ENCODE measurements at places on chromosomes 6 and 20. TPM values are rescaled to one million over a fixed set of nuclear protein-coding genes. Genes with fewer than 3 reads are reported as not detected.
A peak's percentile ranks its signal among the peaks of the same experiment; 100 is the strongest.

DNA sequence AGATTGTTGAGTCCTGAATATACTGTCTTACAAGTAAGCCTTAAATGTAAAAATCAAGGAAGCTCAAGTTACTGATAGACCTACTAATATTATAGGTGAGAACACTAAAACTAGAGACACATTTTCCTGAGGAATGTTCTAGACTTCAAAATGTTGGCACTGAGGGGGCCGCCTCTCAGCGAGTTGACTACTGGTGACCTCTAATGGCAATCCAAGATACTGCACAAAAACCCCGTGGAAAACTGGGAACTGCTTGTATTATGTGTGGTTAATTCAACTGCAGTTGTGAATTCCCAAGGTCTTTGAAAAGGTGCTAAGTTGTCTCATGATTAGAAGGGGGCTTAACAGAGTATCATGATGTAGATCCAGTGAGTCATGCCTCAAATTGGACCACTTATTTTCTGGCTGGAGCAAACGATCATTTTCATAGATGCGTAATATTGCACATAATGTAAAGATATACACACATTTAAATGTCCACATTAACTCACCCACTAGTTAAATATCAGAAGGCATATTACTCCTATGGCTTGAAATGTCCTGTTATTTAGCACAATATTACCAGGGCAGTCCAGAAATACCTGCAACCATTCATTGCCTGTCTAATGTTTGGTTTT, 336.2 kb downstream of the FOXA2 start:
- H3K27me3 ChIP-seq: no peaks in the 10 kb centered on the region
- no peak for DNase-seq
- H3K4me1 ChIP-seq: no peaks in the 10 kb centered on the region
- no peak overlapping the region for H3K4me3 ChIP-seq
- no peaks in the 10 kb centered on the region for H3K36me3 ChIP-seq

DNA sequence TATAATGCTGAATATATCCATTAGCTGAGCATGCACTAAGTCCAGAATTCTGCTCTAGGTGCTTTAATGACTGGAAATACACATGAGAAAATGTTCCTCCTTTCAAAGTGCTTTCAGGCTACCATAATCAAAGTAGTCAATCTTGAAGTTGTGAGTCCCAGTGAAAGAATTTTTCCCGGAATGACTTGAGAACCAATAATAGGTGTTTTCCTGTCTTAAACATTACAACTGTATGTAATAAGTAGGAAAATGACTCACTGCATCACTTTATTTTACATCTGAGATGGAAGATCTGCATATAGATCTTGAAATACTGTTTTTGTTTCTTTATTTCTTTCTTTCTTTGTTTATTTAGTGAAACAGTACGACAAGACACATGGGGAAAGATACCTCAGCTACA, 437.4 kb upstream of the JAG1 start:
- DNase-seq: peak; percentile 52
- no peak overlapping the region for H3K4me3 ChIP-seq
- H3K36me3 ChIP-seq: no peaks in the 10 kb centered on the region
- H3K27ac ChIP-seq: no peak overlapping the region

DNA sequence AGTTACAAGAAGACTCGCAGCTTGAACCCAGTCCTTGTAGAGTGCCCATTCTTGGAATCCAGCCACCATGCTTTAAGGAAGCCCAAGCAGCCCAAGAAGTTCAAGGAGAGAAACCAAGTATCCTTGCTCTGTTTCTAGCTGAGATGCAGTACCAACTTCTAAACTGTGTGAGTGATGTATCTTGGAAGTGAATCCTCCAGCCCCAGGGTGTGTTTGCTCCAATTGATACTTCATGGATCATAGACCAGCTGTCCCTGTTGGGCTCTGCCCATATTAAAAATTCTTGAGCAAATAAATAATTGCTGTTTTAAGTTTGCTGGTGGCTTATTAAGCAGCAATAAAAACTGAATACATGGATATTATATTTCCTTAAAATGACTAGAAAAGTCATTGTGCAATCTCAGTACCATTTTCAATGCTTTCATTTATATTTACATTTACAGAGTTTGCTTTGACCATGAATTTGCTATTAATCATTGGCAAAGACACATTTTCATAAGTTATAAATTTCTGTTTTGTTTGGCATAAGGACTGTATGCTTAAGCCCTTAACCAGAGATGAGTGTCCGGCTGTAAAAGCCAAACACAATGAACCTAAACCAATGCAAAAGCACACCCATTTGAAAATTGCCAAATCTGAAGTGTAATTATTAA, 9.2 kb downstream of the SPTLC3 start:
- peaks cover 8% of the 10 kb centered on the region for H3K4me1 ChIP-seq
- DNase-seq: no peak
- H3K27ac ChIP-seq: no peak overlapping the region
- no peaks in the 10 kb centered on the region for H3K27me3 ChIP-seq

GRCh38 chr6:63425493-63425892, 105.7 kb upstream of the LGSN start:
- H3K36me3 ChIP-seq: no peaks in the 10 kb centered on the region
- no peak overlapping the region for H3K4me3 ChIP-seq
- no peak for DNase-seq
- H3K27me3 ChIP-seq: no peaks in the 10 kb centered on the region
- no peaks in the 10 kb centered on the region for H3K4me1 ChIP-seq

- H3K4me1 ChIP-seq: no peaks in the 10 kb centered on the region
- H3K4me3 ChIP-seq: no peak overlapping the region
- no peak for DNase-seq
Observed at GRCh38 chr6:147677647-147678046, 169.2 kb downstream of the SAMD5 start.

GRCh38 chr20:40232273-40232672, 456.8 kb downstream of the MAFB start:
- DNase-seq: no peak
- no peak overlapping the region for H3K27ac ChIP-seq
- H3K4me1 ChIP-seq: no peaks in the 10 kb centered on the region
- no peaks in the 10 kb centered on the region for H3K36me3 ChIP-seq
- H3K4me3 ChIP-seq: no peak overlapping the region

GRCh38 chr6:115948751-115949150, 111.9 kb downstream of the FRK start:
- no peak overlapping the region for H3K4me3 ChIP-seq
- no peaks in the 10 kb centered on the region for H3K27me3 ChIP-seq
- no peak for DNase-seq

DNA sequence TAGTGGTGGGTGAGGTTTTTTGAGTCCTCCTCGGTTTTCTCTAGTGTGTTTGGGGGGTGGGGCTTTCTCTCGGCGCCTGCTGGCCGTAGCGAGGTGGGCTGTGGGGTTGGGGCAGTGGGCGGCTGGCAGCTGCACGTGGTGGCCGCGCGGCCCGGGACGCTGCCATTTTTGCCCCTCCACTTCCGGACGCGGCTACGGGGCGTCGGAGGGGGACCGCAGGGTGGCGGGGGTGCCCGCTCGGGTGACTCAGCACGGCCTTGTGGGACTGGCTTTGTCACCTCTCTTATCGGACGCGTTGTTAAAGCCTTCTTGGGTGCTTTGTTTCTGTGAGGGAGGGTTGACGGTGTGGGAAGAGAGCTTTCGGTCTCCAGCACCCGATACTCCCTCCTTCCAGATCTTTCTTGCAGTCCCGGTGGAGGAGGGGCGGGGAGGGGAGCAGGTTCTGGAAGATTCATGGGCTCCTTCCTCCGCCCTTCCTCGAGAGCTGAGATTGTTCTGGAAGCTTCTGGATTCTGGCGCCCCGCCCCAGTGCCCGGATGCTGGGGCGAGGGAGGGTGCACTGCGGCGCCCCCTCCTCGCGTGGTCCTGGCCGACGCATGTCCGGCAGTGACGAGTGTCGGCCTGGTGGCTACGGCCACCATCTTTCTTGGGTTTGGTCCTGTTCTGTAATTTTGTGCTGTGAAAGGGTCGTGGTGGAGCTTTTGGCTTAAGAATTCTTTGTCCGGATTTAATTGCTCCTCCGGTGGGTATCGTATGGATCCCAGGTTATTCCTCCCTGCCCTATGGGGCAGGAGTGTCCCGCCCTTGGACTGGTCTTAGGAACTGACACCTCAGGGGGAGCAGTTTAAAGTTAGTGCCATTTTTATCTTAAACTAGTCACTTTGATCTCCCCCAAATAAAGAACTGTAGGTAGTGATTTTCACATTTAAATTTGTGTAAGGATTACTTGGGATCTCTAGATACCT, 719 bp downstream of the HSP90AB1 start:
- H3K4me1 ChIP-seq: peaks cover 17% of the 10 kb centered on the region
- peaks cover 42% of the 10 kb centered on the region for H3K36me3 ChIP-seq
- no peaks in the 10 kb centered on the region for H3K27me3 ChIP-seq
- no peak for DNase-seq

EPPIN gene
- not detected for total RNA-seq

GRCh38 chr20:19539191-19539590, 218.9 kb upstream of the RIN2 start:
- H3K4me3 ChIP-seq: no peak overlapping the region
- no peak overlapping the region for H3K27ac ChIP-seq
- H3K27me3 ChIP-seq: no peaks in the 10 kb centered on the region

GRCh38 chr20:16178546-16179135, 394.6 kb downstream of the KIF16B start:
- no peak overlapping the region for H3K27ac ChIP-seq
- no peaks in the 10 kb centered on the region for H3K4me1 ChIP-seq
- no peak for DNase-seq

SAMD10 gene
- 4.3 TPM for total RNA-seq

DNA sequence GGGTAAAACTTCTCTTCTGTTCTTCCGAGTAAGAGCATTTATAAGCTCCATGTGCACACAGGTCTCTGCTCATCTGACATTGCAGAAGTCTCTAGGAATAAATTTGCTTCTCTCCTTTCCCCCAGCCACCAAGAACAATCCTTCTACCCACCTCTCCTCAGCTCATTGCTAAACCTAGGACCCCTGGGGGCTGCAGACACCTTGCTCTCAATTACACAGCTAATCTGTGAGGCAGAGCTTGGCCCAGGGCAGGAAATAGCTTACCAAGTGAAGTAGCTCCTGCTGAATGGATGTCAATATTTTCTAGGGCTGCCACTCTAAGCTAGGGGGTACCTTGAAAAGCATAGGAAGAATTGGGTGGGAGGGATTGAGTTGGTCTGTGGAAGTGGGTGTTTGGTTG, 44.0 kb downstream of the EIF2S2 start:
- no peak overlapping the region for H3K4me3 ChIP-seq
- peaks cover 10% of the 10 kb centered on the region for H3K4me1 ChIP-seq
- no peaks in the 10 kb centered on the region for H3K27me3 ChIP-seq
- H3K27ac ChIP-seq: no peak overlapping the region
- no peak for DNase-seq
- no peaks in the 10 kb centered on the region for H3K36me3 ChIP-seq

AGPAT1 gene
- 94.8 TPM for total RNA-seq

DNA sequence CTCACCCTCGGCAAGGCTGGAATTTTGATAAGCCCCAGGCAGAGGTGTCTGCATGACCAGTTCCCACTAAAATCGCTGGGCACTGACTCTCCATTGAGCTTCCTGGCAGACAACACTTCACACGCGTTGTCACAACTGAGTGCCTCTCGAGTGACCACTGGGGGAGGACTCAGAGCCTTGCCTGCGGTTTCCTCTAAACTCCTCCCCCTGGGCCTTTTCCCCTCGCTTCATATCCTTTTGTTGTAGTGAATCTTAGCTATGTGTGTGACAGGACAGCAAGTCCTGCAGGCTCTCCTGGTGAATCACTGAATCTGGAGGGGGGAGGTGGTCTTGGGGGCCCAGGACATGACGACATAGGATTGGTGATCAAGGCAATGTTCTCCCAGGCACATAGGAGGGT, 670.8 kb downstream of the PRKN start:
- no peak overlapping the region for H3K27ac ChIP-seq
- peak overlapping the region; percentile 8 for H3K4me3 ChIP-seq
- DNase-seq: peak; percentile 64
- no peaks in the 10 kb centered on the region for H3K36me3 ChIP-seq
- H3K27me3 ChIP-seq: no peaks in the 10 kb centered on the region

EDN3 gene
- total RNA-seq: not detected

EFCAB8 gene
- 0.41 TPM for total RNA-seq

- no peak overlapping the region for H3K27ac ChIP-seq
- H3K27me3 ChIP-seq: peaks cover 15% of the 10 kb centered on the region
- no peaks in the 10 kb centered on the region for H3K4me1 ChIP-seq
- DNase-seq: no peak
- no peak overlapping the region for H3K4me3 ChIP-seq
Observed at GRCh38 chr6:43402820-43403219, 24.5 kb upstream of the ABCC10 start.

PACRG gene
- total RNA-seq: 0.72 TPM

DNA sequence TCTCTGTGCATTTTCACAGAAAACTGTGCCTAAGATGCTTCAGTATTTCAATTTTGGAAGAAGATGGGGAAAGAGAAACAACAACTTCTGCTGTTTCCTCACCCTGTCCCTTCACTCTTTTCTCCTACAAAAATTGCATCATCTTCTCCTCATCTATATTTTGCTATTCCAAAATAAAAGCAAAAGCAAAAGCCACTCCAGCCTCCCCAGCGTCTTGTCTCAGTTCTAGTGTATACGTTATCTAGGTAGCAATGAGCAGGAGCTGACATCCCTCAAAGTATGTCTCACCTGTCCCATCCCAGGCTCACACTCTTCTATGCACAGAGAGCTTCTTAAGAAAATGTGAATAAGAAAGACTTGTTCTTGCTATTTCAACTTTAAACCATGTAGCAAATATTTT, 163.8 kb upstream of the TAB2 start:
- no peak overlapping the region for H3K4me3 ChIP-seq
- H3K27me3 ChIP-seq: no peaks in the 10 kb centered on the region
- H3K4me1 ChIP-seq: no peaks in the 10 kb centered on the region
- no peak overlapping the region for H3K27ac ChIP-seq

NOX3 gene
- total RNA-seq: not detected

ERVFRD-1 gene
- not detected for total RNA-seq

GRCh38 chr6:6728169-6728941, 139.8 kb downstream of the LY86 start:
- H3K4me3 ChIP-seq: no peak overlapping the region
- peaks cover 23% of the 10 kb centered on the region for H3K4me1 ChIP-seq
- H3K27ac ChIP-seq: no peak overlapping the region

- DNase-seq: no peak
- H3K27me3 ChIP-seq: no peaks in the 10 kb centered on the region
- no peaks in the 10 kb centered on the region for H3K36me3 ChIP-seq
- H3K4me1 ChIP-seq: no peaks in the 10 kb centered on the region
- H3K4me3 ChIP-seq: no peak overlapping the region
Observed at GRCh38 chr20:17100506-17100905, 126.3 kb upstream of the PCSK2 start.

NFATC2 gene
- 3.9 TPM for total RNA-seq

SNAP25 gene
- 3.9 TPM for total RNA-seq

GJA10 gene
- total RNA-seq: not detected

LY6G6F gene
- not detected for total RNA-seq

ATP6V1G2 gene
- 3.4 TPM for total RNA-seq

TBX18 gene
- 12.2 TPM for total RNA-seq

LCA5 gene
- total RNA-seq: 5.8 TPM

GRCh38 chr6:111080698-111081097, 6.6 kb upstream of the SLC16A10 start:
- DNase-seq: no peak
- no peak overlapping the region for H3K4me3 ChIP-seq
- H3K27me3 ChIP-seq: peaks cover under 1% of the 10 kb centered on the region
- no peaks in the 10 kb centered on the region for H3K36me3 ChIP-seq

ATG5 gene
- 37.8 TPM for total RNA-seq

GRCh38 chr6:167997642-167998041, at the start of gene KIF25:
TSS of gene KIF25 (plus strand) at chr6:167997671. CDS start at chr6:168029586, 31,915 bp downstream.
- H3K27ac ChIP-seq: no peak within 1 kb of the TSS
- H3K27me3 ChIP-seq: peaks cover 12% of the 10 kb centered on the region
- H3K4me3 ChIP-seq: no peak within 1 kb of the TSS
- no peaks in the 10 kb centered on the region for H3K36me3 ChIP-seq

CCN2 gene
- 1,253 TPM for total RNA-seq

Data from astrocyte (in vitro differentiated cells and primary cell).